NAMALWA (cell line): ENCODE measurements at places on chromosomes 2 and 18.
A peak's percentile ranks its signal among the peaks of the same experiment; 100 is the strongest.

GRCh38 chr2:190408538-190409271 lies 550 bp downstream of the MFSD6 start:
- DNase-seq, result peak; percentile 58

GRCh38 chr2:28683100-28683706 lies 68.4 kb upstream of the PPP1CB start:
- DNase-seq, result peak; percentile 5

- DNase-seq, result no peak
Observed at GRCh38 chr18:36469461-36469860, 171.9 kb downstream of the FHOD3 start.

DNA sequence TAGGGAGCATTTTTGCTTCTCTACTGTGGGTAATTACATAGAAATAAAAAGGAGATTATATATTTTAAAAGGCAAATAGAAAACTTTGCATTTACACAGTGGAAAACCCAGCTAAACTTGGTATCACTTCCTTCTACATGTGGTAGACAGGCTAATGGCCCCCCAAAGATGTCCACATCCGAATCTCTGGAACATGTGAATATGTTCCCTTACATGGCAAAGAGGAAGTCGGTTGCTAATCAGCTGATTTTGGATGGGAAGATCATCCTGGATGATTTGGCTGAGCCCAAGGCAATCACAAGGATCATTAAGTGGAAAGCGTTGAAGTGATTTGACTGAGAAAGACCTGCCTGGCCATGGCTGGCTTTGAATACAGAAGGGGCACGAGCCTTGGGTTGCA lies 26.2 kb downstream of the CREG2 start:
- DNase-seq, result no peak

DNA sequence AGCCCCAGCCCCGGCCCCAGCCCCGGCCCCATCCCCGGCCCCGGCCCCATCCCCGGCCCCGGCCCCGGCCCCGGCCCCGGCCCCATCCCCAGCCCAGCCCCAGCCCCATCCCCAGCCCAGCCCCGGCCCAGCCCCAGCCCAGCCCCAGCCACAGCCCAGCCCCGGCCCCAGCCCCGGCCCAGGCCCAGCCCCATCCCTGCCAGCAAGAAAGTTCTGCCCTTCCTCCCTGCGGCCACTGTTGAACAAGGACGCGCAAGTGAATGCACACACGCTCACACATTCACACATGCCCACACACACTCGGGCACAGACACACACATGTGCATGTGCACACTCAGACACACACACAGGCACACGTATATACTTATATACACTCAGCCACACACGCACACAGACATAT lies 287.0 kb downstream of the NDUFA10 start:
- no peak for DNase-seq

- peak; percentile 40 for DNase-seq
Observed at GRCh38 chr2:86072271-86072858, 33.3 kb downstream of the POLR1A start.

DNA sequence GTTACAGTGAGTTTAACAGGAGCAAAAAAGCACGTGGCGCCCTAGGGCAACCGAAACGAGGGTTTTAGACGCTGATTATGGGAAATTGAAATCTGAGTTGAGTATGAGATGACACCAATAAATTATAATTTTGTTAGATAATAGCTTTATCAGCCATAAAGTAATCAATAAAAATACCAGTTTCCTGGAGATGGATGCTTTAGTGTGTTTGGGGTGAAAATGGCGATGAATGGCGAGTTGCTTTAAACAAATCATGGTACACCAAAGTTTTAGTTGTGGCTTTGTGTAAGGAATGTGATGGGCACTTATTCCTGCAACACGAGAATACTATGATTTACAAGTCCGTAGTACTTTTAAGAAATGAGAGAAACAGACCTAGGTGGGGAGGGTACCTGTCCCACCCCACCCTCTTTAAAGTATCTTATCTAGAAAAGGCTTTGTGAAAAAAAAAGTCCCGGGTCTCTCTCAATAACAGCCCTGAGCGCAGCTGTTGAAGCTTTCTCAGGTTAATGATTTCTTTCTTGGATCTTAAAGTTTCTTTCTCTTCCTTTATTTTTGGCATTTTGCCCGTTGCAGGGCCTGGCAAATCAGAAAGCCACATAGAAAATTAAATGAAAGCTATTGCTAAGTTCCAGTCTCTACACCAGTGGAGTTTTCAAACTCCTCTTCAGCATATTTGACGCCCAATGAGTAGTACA lies 1.5 kb upstream of the RRM2 start:
- peak; percentile 83 for DNase-seq

- DNase-seq, result no peak
Observed at GRCh38 chr2:41409328-41409727, 638.5 kb upstream of the PKDCC start.

DNA sequence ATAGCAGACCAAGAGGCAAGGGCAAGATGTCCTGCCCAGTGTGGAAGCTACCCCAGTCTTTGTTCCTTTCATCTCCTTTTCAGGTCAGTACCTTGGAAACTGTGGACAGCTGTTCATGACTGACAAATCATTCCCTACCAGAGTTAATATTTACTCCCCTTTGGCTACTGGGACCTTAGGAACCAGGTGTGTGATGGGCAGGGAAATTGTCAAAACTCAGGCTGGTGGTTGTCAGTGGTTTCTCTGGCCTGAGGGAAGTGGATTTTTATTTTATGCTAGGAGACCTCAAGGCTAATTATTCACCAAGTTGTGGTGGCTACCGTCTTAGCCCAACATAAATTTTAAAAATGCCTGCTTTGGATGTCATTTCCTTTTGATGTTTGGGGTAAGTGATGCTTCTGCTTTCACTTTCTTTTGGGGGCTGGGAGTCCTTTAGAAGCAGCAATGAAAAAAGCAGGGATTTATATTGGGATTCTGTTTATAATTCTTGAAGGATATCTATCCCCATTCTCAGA lies 119.3 kb downstream of the SETBP1 start:
- DNase-seq, result no peak
